ENCODE measurements at places on chromosomes 3 and 15. TPM values are rescaled to one million over a fixed set of nuclear protein-coding genes. Genes with fewer than 3 reads are reported as not detected.

GRCh38 chr15:51105430-51106016 is 10.8 kb upstream of the TNFAIP8L3 start:
- DNase-seq: no peak

DNA sequence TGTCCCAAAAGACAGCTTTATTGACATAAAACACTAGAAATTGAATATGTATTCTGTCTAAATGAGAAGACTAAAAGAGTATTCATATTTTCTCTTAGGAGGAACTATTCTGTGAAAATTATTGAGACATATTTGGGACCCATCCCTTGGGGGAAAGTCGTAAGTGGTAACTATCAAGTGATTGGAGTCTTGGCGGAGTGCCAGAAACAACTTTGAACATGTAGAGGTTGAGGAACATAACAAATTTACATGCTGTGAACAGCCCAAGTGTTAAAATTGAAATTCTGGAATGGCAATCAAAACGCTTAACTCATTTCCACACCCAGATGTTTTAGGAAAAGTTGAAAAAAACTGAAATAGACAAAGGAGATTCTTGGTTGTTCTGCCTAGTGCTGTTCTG is 1034.6 kb downstream of the NSUN3 start:
- peak; percentile 2 for DNase-seq

The ARHGAP11A gene
- 0.68 TPM for total RNA-seq

- no peak for DNase-seq
Measured at GRCh38 chr3:65030847-65031463, 343.2 kb upstream of the ADAMTS9 start.

- no peak for DNase-seq
Measured at GRCh38 chr3:11312166-11312565, 40.0 kb downstream of the ATG7 start.

GRCh38 chr3:69922521-69923000 is 77.0 kb upstream of the SAMMSON start:
- DNase-seq: no peak

- no peak for DNase-seq
Measured at GRCh38 chr3:51966486-51966885, 768 bp downstream of the PCBP4 start.

DNA sequence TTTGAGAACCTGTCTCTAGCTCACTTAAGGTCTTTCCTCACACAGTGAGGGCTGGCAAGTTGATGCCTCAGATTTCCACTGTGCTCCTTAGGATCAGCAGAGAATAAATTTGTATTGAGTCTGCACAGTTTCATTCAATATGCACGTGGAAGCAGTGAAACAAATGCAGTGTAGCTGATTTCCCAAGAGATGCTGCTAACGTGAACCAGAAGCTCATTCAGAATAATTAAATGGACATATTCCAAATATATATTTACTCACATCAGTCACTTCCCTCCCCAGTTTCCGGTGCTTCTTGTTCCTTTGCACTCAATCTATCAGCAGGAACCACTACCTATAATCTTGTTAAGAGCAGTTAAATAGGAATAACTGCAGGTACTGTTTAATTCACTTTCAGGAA is 86.1 kb downstream of the UNC13C start:
- no peak for DNase-seq

GRCh38 chr15:71328453-71328852 is 213.2 kb downstream of the THSD4 start:
- no peak for DNase-seq

The OSBPL10 gene
- total RNA-seq: 153 TPM

DNA sequence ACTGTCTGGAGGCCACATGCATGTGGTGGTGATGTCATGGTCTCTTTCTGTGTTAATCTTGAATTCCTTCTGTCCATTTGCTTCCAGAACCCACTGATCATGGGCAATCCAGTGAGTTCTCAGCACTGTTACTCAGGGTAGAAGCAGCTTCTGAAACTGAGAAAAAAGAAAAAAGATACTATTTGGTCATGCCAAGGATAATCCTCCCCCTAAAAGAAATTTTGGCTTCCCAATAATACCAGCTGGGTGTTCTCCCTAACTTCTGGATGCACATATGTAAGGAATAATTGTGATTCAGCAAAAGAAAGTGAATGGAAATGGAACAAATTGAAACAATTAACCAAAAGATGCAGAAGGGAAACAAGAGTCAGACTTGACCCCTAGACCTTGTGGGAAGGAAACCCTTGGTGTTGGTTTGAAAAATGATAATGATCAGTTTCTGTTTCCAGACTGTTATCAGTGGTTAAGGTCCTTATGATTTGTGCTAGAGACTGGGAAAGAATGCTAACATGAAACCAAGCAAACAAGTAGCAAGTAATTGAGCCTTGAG is 92.3 kb downstream of the RBMS3 start:
- no peak for DNase-seq

The GOLGA6L22 gene
- total RNA-seq: not detected

GRCh38 chr15:100308213-100308600 is 33.6 kb downstream of the ADAMTS17 start:
- DNase-seq: no peak

The MYO5C gene
- 3.0 TPM for total RNA-seq

DNA sequence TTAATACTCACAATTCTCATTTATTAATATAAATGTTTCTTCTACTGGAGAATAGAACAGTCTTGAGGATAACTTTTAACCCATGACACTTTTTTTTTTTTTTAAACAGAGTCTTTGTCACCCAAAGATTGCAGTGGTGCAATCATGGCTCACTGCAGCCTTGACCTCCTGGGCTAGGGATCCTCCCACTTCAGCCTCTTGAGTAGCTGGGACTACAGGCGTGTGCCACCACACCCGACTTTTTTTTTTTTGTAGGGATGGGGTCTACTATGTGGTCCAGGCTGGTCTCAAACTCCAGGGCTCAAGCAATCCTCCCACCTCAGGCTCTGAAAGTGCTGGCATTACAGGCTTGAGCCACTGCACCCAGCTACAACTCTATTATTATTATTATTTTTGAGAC is 34.5 kb downstream of the PIK3CB start:
- no peak for DNase-seq

GRCh38 chr3:156751461-156752025 is 74.6 kb upstream of the LEKR1 start:
- DNase-seq: no peak

The CDCP1 gene
- total RNA-seq: 3.4 TPM

- peak; percentile 55 for DNase-seq
Measured at GRCh38 chr3:50264383-50264963, 4.5 kb upstream of the SEMA3B start.

The ZPLD1 gene
- total RNA-seq: not detected

DNA sequence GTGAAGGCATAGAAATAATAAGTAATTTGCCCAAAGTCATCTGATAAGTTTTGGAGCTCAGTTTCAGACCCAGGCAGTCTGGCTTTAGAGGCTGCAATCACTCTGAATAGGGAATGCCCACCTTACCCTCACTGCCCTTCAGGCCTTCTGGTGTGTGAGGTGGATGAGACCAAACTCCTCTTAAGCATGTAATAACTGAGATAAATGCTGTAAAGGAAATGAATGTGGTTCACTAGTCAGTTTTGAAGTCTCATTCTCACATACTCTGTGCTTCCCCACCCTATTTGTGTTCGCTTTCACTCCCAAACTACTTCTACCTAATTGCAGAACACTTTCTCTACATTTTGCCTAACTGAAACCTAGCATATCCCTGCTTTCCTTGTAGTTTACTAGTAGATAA is 144.1 kb downstream of the FILIP1L start:
- DNase-seq: no peak

DNA sequence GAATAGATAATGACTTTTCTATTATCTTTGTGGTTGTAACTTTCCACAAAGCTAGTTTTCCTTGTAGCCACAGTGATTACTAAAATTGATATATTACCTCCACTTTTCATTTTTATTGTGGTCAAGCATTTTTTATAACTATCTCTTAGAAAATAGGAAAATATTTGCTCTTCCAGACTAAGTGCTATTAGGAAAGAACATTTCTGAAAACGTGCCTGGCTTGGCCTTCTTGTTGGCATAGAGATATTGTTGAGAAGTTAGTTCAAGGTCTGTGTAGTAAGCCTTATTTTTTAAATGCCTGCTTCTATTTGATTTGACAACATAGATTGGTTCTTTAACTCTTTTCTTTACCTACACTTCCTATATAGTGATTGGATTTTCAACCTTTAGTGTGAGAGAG is 101.7 kb downstream of the IL1RAP start:
- DNase-seq: no peak

DNA sequence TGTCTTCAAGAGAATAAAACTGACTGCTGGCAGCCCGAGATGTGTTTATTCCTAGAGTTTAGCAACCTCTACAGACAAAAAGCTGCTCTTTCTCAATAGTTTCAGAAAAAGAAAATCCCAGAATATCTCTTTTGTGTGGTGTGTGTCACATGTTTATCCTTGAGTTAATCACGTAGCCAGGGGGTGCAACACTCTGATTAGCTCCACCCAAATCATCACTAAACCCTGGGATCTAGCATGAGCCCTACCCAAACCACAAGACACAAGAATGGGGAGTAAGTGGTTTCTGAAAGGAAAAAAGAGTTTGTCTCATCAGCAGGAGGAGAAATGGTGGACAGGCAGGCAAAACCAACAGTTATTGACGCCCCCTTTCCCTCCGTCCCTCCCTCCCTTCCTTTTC is 78.5 kb upstream of the AGBL1 start:
- DNase-seq: no peak

GRCh38 chr15:67067930-67068551 is 2.6 kb downstream of the SMAD3 start:
- DNase-seq: no peak

DNA sequence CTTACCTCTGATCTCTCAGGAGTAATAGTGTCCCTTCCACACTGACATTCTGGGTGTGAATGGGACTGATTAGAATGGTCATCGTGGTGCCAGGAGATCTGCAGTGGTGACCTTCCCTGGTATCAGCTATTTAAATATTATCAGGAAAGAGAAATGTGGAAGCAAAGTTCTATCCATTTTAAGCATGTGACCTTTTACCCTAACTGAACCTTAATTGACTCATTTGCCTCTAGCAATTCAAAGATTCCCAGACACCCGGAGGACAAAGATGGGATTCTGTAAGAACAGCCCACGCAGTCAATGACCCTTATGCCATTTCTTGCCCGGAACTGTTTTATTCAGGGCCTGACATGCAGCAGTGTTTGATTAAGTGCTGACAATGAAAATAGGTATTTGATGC is 10.3 kb downstream of the LIPC start:
- DNase-seq: no peak

The ZNF860 gene
- total RNA-seq: 0.71 TPM

DNA sequence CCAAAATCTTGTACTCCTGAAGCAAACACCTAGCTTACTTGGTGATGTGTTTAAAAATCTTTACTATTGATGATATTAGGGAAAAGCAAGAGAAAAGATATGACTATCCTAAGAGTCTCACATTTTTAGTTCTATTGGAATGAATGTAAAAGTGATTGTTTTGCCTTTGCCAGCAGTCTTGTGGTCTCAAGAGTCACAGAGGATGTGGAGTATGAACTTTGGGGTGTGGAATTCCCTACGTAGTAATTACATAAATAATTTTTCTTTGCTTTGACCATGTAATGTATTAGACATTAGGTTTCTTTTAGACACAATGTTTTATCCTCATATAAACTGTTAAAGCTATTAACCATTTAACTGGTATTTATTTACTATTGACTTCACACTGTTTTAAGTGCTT is 387.6 kb downstream of the NAALADL2 start:
- DNase-seq: no peak

- no peak for DNase-seq
Measured at GRCh38 chr15:82833362-82833682, 23.9 kb downstream of the WHAMM start.

- DNase-seq: no peak
Measured at GRCh38 chr15:90407871-90408317, 19.9 kb downstream of the IQGAP1 start.
